NCI-H2081 treated with DMSO at 0.1 percent for 48 hours (cell line): ENCODE measurements at places on chromosomes 13 and 19.

DNA sequence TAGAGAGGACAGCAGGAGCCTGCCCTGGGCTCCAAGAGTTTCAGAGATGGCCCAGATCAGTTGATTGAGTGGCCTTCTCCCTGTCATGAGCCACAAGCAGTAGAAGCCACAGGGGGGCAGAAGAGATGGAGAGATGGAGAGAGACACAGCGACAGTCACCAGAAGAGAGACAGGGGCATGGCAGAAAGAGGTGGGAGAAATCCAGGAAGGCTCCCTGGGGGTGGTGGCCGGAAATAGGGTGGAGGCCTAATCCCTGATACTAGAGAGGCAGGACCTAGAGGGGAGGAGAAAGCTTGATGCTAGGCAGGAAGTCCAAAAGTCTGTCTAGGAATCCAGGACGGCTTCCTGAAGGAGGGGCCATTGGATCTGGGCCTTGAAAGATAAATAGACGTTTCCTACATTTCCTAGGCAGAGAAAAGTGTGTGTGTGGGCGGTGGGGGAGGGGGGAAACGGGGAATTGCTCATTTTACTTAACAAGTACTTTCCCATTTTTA is 9.6 kb upstream of the TPM4 start:
- DNase-seq: no peak

GRCh38 chr13:111232191-111232590 is 88.3 kb upstream of the TEX29 start:
- no peak for DNase-seq

- no peak for DNase-seq
These were observed 37.7 kb downstream of the ARHGEF7 start for GRCh38 chr13:111152844-111153243.

DNA sequence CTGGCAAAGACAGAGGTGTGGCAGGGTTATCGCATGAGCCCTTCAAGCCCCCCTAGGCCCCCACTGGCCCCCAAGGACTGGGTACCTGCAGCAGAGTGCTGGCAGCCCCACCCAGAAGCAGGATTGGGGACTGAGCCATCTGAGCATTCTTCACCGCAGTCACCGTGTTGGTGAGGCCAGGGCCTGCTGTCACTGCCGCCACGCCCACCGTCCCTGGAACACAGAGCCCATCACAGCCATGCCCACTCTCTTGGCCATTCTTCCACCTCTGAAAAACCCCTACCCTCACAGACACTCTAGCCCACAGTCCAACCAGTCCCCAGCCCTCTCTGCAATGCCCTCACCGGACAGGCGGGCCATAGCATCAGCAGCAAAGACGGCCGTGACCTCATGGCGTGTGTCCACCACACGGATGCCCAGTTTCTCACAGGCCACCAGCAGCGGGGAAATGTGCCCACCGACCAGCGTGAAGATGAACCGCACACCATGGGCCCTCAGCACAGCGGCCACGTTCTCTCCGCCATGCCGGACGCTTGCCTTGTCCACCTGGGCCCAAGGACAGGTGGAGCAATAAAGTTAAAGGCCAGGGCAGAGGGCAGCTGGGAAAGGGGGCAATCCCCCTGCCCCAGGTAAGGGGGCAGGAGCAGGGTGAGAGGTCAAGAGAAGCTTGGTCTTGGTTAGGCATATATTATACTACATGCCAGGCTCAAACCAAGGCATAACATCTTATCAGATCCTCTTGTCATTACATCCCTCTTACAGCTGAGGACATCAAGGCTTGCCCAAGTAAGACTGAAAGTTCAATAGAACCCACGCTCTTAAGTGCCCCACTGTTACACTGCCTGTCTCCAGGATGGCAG is 16.1 kb downstream of the SYDE1 start:
- DNase-seq: no peak

GRCh38 chr13:40272776-40273139 is 393.7 kb downstream of the FOXO1 start:
- DNase-seq: no peak

DNA sequence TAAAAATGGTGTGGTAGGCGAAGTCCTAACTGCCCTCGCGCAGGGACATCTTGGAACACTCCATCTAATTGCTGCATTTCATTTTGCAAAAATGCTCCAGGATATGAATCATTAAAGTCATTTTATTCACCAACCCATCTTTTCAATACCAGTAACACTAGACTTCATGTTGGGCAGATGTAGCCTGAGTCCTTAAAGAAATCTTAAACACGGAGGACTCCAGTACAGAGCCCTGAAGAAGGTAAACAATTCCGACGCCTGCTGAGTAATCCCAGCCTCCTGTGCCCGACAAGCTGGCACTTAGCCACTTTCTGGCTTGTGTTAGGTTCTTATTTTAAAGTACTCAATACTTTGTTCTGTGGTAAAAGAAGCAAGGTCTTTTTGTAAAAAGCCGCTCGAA is 58.0 kb upstream of the IRS2 start:
- DNase-seq: no peak

GRCh38 chr13:40502236-40502635 is 164.2 kb downstream of the FOXO1 start:
- DNase-seq: no peak
